ENCODE measurements at places on chromosomes 2 and 18.
A peak's percentile ranks its signal among the peaks of the same experiment; 100 is the strongest.

DNA sequence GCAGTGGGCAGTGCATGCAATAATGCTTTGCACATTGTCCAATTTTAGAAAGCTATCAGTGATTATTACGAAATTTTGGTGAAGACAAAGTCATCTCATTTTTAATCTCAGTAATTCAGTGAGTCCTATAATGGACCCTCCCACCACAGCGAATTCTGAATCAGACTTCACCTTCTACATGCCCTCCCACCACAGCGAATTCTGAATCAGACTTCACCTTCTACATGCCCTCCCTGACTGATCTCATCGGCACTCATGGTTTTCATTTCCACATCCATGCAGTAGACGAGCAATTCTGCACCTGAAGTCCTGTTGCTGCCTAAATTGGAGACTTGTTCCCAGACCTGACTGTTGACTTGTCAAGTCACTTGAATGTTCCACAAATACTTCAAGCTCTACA lies 522.3 kb downstream of the EIPR1 start:
- DNase-seq = no peak

- DNase-seq = no peak
Measured at GRCh38 chr18:44048846-44049245, 631.8 kb upstream of the SETBP1 start.

DNA sequence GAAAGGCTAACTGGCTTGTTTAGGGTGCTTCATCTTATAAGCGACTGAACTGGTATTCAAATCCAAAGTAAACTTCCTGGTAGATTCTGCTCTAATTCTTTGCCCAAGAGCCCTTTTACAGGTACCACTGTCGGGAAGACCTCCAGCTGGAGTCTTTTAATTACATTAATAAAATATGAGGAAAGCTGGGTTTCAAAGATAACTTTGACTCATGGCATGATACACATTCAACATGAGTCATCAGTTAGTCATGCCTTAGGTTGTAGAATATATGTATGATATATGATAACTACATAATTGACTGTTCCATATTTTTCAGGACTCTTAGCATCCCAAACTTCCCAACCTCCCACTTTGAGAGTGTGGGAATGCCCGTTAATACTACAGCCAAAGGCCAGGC lies 32.3 kb downstream of the ZCCHC2 start:
- DNase-seq = no peak

GRCh38 chr18:23542461-23542860 lies 39.1 kb downstream of the RMC1 start:
- DNase-seq = no peak

DNA sequence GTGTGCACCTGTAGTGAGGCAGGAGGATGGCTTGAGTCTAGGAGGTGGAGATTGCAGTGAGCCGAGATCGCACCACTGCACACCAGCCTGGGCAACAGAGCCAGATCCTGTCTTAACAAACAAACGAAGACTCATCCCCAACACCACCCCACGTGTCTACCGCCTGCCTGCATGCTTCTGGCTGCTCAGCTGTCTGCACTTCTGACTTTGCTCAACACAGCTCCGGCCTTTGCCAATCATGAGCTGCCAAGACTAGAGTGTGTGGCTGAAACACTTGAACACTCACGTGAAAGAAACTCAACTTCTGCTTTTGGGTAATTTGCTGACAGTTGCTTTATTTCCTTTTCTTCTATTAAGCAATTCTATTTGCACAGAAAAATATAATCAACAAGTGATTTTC lies 32.1 kb upstream of the SP3 start:
- DNase-seq = peak; percentile 75

- DNase-seq = no peak
Measured at GRCh38 chr2:205607146-205607545, 75.2 kb upstream of the NRP2 start.

- no peak for DNase-seq
Measured at GRCh38 chr2:169315357-169315756, 47.0 kb downstream of the LRP2 start.

DNA sequence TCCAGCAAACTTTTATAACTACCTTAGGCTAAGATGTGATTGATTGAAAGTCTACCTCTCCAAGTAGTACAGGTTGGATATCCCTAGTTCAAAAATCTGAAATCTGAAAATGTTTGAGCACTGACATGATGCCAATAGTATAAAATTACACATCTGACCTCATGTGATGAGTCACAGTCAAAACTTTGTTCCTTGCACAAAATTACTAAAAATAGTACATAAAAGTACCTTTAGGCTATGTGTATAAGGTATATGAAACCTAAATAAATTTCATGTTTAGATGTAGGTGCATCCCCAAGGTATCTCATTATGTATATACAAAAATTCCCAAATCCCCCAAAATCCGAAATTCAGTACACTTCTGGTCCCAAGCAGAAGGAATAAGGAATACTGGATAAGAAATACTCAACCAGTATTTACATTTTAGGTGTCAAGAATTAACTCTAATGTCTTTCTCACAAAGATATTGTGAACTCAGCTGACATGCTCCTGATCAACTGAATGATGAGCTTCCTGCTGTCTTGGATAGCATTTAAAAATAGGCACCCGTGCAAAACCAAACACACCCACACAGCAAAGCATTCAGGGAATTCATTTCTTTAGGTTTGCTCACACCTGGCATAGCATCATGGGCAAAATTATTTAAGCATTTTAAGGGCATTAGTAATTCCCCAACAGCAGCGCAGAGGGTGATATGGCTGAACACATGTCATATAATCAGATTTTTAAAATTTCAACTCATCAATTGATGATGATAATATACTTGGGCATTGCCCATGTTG lies 497.4 kb upstream of the MEIS1 start:
- no peak for DNase-seq

DNA sequence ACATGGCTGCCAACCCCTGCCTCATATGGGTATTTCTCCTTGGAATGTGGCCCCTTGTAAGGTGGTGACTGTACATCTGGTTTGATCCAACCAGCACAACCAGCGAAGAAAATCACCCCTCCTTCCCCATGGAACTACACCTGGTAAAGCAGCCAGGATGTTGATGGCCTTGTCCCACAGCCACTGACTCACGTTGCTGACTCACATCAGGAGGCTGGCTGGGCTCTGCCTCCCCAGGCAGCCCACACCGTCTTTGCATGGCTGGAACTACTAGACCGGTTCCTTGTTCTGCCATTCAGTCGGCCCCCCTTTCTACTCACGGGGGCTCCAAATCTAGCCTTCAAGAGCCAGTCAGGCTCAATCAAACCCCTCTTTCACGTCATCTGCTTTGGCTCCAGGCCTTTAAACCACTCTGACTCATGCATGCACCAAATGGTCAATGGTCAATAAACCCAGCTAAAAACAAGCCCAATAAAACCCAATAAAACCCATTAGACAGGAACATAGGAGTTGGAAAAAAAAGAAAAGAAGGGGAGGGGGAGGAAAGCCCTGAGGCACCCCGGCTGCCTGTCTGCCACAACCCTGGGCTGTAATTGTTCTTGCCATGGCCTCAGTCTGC lies 114.8 kb downstream of the PLB1 start:
- no peak for DNase-seq

DNA sequence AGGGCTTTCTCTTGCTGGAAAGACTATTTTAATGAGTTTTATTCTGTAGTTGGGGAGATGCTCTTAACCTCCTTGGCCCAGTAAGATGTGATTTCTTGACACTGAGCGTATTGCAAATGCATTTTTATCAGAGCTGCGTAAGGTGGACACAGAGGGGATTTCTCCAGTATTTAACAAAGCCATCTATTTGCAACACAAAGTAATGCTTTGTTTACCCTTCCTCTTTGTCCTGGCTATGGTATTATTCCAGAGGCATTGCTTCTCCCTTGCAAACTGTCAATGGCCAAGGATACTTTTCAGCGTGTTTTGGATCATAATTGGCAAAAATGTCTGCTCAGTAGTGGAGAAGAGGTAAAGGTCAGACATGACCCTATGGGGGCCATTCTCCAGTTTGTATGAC lies 90.8 kb upstream of the PIK3C3 start:
- no peak for DNase-seq

GRCh38 chr2:25301453-25302352 lies 40.0 kb downstream of the DNMT3A start:
- DNase-seq = no peak

DNA sequence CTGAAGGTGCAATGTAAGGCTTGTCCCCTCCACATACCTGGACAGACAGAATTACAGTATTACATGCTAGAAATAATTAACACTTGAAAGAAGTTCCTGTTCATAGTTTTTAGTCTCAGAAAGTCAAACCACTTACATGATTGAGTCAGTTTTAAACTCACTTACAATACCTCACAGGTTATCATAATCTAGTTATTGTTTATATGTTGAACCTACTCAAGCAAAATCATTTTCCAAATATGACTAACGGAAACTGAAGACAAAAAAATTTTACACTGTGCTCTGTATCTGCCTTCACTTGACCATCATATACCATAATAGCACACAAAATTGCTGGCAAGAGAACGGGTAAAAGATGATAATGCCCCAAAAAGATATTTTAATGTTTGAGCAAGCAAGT lies 78.5 kb downstream of the ATL2 start:
- no peak for DNase-seq

DNA sequence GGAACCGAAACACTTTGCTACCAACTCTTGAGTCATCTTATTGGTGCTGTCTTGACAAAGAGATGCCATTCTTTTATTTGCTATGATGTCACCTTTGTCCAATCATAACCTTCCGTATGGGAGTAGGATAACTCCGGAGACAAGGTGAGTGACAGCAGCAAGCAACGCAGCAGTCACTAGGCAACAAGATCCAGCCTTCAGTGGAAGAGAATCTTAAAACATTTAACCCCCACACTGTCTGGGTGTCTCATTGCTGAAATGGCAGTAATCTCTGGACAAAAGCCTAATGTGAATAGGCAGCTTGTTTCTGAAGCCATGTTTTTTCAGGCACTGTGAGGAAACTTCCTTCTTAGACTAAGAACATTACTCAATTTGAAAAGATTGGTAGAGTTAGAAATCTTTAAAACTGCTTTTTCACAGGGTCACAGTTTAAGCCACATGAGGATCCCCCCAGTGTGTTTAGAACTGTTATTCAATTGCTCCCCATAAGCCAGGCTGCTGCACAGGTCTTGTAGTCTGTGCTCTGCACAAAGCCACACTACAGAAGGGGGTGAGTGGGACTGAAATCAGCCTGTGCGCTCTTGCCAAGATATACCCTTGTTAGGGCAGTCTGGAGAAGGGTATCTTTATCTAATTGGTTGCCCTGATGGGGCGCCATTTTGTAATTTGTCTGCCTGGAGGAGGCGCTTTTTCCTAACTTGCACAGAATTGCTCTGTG lies 131.5 kb upstream of the STON1 start:
- no peak for DNase-seq

DNA sequence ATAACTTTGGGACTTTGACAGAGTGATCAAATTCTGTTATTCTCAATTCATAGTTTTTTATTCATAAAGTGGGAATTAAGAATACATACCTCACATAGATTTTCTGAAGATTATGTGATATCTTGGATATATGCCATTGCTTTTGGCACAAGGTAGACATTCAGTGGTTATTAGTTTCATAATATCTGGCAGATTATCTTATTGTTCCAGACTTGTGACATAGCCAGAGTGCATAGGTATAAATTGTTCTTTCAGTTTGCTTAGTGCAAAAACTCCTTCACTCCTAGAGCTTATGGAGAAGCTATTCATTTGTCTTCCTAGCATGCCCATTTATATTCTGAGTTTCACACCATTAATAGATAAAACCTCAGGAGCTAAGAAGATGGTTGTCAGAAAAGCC lies 222.0 kb downstream of the KCNE4 start:
- DNase-seq = no peak

- no peak for DNase-seq
Measured at GRCh38 chr2:90207454-90208058, 1516.1 kb downstream of the RPIA start.

DNA sequence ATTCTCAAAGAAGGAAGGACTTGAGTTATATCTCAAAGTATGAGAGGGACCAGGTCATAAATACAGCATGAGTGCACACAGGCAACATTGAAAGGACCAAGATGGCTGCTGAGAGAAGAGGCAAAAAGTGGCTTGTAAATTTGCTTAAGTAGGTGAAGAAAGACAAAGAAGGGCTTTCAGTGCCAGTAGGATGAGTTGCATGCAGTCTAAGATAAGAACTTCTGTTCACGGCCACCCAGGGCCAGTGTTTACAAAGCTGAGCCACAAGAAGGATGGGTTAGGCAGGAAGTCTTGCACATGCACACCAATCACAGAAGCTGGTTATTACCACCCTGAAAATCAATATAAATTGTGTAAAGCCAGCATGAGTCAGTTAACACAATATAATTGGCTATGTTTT lies 3.1 kb upstream of the ABCB11 start:
- DNase-seq = no peak

DNA sequence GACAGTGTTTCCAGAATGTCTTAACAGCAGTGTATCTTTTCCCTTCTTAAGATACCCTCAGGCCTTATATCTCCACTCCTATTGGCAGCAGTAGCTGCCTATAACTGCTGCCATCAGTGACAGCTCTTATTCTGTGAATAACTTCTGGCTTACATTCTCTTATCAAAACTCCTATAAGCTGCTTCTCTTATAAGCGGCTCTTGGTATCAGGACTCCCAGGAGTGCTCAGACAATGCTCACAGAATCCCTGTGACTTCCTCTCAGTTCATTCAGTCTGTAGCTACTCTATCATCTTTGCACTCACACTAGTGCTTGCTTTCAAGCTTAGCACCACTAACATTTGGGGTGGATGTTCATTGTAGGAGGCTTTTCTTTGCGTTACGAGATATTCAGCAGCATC lies 143.7 kb upstream of the CDH7 start:
- DNase-seq = no peak

DNA sequence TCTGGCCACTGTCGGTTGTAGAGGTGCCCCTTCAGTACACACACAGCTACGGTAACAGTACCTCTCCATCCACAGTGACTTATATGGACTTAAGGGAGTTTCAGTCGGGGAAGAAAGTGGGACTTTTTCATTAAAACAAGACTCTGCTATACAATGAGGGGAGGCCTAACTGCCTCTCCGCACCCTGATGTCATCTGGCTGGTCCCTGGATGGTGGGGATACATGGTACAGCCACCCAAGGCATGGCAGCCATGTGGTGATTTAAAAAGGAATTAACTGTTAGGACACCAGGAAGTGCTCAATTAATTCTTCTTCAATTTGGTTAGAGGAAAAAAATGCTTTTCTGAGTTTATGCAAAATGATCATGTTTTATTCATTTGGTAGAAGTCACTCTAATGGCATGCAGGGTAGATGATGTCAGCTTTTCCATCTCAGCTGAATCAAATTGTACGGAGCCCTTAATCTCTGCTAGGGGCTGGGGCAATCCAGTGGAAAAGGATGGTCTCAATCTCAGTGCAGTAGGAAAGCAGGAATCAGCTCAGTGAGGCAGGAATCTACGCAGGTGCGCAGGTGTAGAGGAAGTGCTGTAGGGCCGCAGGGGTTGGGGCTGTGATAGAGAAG lies 243.9 kb downstream of the PRKCE start:
- no peak for DNase-seq

DNA sequence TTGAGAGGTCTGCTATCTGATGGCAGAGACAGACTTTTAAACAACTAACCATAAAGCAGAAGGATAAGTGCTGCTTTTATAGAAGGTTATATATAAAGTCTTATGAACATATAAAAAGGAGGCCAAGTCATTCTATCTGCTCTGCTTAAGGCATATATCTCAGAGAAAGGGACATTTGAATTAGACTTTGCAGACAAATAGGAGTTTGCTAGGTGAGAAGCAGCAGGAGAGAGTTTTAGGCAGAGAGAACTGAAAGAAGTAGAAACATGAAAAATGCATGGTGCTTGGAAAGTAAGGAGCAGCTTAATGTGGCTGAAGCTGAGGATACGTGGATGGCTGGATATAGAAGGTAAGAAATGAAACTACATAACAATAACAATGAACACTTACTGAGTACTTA lies 65.4 kb downstream of the LYPD1 start:
- no peak for DNase-seq

Data from muscle of back (tissue), 13 donors.